SHP77 treated with DMSO at 0.1 percent for 48 hours (cell line): ENCODE measurements at places on chromosomes 1 and 21.

- DNase-seq = no peak
These were observed 61.1 kb upstream of the OR10J4 start for GRCh38 chr1:159370855-159371254.

DNA sequence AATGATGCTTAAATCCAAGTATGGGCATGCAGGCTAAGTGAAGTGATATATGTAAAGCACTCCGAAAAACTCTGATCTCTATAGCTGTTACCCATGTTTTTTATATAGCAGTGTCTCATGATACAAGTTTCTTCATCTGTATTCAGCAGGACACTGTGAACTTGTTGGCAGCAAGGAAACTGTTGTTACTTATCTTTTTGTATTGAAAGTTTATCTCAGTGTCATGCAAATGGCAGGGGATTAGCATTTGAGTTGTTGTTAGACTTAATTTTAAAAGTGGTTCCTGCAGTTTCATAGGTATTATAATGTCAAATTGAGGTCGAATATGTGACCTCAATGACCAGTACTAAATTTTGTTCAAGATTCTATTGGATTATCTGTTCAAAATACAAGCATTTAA lies 47.9 kb downstream of the NCAM2 start:
- no peak for DNase-seq

GRCh38 chr1:204080163-204080903 lies 7.4 kb downstream of the SOX13 start:
- no peak for DNase-seq

DNA sequence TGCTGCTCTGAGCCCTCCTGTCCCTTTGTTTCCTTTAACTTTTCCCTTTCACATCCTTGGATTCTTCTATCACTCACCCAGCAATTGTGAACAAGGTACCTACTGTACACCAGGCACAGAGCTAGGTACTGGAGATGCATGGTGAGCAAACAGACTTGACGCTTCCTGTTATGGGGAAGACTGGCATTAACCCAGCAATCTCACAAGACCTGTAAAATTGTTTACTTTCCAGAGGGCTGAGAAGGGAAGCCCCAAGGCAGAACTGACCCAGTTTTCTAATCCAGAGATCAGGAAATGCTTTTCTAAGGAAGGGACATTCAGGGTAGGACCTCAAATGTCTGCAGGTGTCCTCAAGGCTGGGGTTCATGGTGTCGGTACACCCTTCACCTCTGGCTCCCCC lies 171.6 kb upstream of the KAZN start:
- no peak for DNase-seq
